ENCODE measurements at places on chromosomes 3 and 15.

DNA sequence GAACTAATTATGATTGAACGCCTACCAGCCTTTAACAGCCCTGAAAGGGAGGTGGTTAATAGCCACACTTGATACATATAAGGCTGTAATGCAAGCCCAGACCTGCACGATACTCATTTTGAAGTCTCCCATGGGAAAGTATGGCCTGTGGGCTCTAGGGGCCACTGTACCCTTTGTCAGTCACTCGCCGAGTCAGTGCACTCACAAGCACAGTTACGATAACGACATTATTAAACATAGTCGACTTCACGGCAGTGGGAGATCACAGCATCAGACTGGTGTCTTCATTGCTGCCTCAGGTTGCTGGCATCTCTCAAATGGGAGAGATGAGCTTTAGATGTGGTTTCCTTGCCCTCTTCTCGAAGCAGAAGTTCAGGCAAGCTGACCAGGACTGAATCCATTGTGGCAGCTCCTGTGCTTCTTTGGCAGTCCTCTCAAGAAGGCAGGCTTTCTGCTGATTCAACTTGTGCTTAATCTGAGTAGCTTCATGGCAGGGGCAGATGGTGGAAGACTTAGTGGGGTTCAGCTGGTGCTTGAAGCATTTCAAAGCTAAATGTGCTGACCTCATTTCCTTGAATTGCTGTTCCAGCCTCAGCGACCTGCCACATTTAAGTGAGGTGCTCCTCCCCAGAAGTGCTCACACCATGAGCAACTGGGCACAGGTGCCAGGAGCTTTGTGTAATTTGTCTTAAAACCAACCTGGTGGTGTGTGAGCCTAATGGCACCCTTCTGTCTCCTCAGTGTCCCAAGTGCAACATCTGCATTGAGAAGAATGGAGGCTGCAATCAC, 15.8 kb upstream of the P4HTM start:
- DNase-seq, result no peak

- DNase-seq, result no peak
These were observed 929.0 kb downstream of the MCTP2 start for GRCh38 chr15:95160316-95160715.

DNA sequence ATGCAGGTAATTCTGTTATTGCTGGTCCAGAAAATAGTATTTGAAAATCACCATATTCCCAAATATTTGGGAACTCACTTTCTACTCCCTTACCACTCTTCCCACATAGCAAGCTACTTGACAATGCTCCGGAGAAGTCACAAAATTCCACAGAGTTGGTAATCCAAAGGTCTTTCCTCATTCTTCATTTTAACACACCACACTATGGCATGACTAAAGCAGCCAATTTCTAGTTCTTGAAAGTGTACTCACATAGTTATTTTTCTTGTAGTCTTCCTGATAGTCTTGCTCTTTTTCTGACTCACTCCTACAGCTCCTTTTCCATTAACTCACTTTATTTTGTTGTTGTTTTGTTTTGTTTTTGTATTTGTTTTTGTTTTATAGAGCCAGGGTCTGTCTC, 67.2 kb downstream of the MYO9A start:
- no peak for DNase-seq

GRCh38 chr3:1227111-1227510, 134.3 kb downstream of the CNTN6 start:
- DNase-seq, result no peak

DNA sequence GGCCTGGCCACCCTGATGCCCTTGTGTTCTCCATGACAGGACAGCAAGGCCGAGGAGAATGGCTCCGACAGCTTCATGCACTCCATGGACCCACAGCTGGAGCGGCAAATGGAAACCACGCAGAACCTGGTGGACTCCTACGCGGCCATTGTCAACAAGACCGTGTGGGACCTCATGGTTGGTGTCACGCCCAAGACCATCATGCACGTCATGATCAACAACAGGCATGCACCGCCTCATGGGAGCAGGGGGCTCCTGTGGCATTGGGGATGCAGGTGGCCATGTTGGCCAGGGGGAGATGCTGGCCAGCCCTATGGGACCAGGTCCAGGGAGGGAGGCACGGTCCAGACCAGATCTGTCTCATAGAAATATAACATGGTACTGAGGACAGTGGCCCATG, 62.9 kb downstream of the GOLGA8B start:
- no peak for DNase-seq

DNA sequence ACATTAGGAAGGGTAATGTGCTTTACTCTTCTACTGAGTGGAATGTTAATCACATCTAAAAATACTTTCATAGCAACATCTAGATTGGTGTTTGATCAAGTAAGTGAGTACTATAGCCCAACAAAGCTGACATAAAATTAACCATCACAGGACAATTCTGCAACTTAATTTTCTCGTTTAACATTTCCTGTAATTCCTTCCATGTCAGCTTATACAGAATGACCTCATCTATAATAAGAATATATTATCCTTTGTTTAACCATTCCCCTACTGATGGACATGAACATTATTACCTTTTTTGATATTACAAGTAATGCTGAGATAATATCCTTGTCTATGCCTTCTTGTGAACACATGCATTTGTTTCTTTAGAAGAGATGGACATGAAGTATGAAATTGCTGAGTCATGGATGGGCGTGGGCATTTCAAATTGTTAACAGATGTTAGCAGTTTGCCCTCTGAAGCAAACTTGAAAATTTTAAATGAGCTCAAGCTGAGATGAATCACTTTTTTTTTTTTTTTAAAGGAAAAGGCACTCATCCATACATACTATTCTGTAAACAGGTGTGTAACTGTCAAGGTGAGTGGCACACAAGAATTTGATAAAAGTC, 85.1 kb downstream of the OXNAD1 start:
- DNase-seq, result peak; percentile 79

GRCh38 chr3:151909681-151910405, 36.4 kb downstream of the SUCNR1 start:
- DNase-seq, result no peak

DNA sequence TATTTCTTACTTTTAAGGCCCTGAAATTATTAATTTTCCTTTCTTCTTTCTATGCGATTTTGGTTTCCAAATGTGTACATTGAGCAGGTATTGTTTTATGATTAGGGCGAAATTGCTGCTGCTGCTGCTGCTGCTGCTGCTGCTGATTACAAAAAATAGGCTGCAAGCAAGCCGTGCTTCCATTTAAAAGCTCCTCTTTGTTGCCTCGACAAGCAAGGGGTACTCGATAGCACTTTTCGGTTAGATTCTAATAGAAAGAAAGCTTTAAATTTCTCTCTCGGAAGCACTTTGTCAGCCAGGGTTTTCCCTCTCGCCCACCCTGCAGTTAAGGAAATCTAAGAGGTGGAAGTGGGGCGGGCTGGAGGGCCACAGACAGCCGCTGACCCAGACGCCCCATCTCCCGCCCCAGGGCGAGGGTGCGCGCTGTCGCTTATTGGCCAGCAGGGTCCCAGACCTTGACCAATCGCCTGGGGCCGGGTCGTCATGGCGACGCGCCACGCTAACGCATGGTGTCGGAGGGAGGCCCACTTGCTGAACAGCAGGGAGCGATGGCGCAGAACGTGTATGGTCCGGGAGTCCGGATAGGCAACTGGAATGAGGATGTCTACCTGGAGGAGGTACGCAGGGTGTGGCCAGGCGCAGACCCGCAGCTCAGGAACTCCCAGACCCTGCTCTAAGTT, at the start of gene CFAP161:
Gene CFAP161 (plus strand): TSS at position 489 of the 680 bp plus-strand sequence. CDS start 60 bp downstream, at position 549.
- DNase-seq, result peak; percentile 68

DNA sequence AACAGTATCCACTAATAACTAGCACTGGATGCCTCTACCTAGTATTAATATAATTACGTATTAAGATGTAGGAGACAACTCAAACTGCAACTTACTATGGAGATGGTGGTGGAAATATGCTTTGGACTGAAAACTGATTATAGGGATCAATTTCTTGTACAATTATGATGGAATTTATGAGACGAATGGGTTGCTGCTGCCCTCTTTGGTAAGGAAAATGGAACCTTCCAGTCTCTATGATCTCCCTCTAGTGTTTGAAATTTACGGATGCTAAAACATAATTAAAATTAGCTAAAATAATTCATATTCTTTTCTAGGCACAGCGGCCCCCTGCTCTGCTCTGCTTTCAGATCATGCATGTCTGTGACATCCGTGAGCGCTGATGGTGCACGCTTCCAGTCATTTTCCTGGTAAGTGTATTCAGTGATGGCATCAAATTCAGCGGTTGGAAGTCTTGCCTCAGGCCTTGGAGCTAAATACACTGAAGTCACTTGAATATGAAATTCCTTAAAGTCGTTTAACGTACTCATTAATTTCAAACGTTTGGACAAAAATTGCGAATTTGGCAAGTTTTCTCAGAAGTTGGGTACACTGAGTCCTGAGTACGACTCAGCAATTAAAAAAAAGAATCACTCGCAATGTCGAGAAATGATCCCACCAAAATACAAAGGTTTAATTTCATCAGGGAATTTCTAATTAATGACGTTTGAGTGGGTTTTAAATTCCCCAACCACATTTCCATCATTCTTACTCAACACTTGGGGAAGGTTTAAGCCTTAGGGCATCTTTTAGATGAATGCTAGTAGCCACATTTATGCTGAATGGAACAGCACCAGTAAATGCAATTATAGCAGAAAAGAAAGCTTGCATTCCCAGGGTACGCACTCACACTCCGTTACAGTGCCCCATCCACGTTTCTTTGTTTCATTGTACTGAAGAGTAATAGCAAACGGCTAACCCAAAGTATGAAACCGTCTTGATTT, 132.6 kb downstream of the NR2F2 start:
- no peak for DNase-seq

DNA sequence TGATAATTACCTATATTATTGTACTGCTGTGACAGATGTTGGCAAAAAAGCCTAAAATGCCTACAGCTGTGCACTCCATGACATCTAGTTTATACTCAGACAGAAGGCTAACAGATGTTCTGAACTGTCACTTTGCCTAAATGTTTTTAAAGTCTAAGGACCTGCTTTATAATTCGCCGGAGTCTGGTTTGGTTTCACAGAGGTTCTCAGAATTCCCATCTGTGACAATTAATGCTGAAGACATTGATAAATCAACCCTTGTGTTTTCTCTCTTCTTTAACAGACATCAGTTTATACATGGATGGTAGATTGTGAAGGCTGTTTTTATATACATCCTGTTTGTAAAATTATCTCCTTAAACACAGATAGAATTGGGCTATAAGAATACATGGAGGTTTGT, 19.8 kb upstream of the SOX2 start:
- no peak for DNase-seq

DNA sequence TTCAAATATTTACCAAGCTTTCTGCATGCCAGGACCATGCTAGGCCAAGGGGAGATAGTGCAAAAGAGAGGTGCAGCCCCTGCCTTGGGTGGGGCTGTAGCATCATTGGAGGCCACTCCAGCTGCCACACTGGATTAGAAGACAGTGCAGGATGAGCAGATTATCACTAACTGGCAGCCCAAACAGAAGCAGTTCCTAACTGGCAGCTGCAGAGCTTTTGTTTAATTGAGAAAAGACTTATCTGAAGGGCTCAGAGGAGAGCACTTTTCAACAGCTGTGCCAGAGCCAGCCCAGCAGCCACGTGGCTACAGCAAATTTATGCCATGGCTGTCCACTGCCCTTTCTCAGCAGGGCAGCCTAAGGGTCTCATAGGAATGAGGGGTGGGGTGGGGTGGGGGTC, 13.5 kb upstream of the ACSBG1 start:
- no peak for DNase-seq

- peak; percentile 71 for DNase-seq
These were observed 617.1 kb downstream of the NR2F2 start for GRCh38 chr15:96947296-96948229.

DNA sequence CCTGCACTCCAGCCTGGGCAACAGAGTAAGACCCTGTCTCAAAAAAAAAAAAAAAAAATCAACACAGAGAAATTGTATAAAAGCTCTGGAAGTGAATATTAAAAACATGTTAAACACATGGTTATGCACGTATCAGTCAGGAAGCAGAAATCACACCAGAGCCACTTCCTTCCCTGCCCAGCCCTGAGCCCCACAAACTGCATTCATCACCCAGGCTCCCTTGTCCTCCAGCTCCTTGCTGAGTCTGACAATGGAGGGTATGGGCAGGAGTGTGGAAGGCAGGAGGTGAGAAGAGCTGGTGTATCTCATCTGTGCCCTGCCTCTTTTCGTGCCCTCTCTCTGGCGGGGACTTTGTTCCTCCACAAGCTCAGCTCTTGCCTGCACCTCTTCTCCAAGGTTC, 12.1 kb upstream of the LOXL1 start:
- DNase-seq, result no peak

- no peak for DNase-seq
These were observed 37.4 kb upstream of the DCP1A start for GRCh38 chr3:53384465-53385423.

DNA sequence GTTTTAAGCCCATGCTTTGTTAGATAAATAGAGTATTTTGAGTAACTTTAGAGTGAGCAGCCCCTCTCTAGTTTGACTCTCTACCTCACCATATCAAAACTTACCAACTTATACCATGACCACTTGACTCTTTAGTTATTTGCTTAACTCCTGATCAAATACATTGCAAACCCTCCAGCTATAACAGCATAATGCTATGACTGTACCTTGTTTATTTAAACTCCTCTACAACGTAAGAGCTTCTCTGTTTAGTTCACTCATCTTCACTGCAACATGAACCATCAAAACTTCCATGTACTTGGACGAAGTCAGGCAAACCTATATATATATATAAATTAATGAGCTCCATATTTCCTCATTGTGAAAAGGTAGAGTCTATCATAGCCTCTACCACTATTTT, 218.2 kb downstream of the DPH6 start:
- no peak for DNase-seq

GRCh38 chr3:5022187-5022965, 43.1 kb downstream of the BHLHE40 start:
- no peak for DNase-seq

GRCh38 chr3:46349484-46350261, 4.2 kb upstream of the CCR2 start:
- no peak for DNase-seq

GRCh38 chr3:11447584-11448200, 175.5 kb downstream of the ATG7 start:
- DNase-seq, result no peak

DNA sequence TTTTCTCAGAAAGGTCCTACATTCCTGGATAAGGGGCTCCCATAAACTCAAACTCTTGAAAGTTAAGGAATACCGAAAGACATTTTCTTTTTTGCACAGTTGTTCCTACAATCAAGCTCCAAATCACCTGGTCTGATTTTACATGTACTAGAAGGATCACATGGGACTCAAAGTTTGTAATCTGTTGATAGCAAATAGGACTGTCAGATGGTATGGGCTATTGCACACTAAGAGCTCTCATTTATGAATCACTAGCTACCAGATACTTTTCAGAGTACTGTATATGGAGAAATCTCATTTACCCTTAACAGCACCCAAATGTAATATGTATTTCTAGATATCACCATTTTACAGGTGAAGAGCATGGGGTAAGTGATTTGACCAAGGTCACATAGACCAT, 49.5 kb upstream of the CMSS1 start:
- DNase-seq, result no peak

All from A673 (cell line).